Thoracic aorta endothelial cell (primary cell): ENCODE measurements at places on chromosomes 2 and 18. TPM values are rescaled to one million over a fixed set of nuclear protein-coding genes. Genes with fewer than 3 reads are reported as not detected.

LONRF2 gene
- under 0.01 TPM in 1 of 2 replicates, not detected in the other for total RNA-seq

C2orf80 gene
- total RNA-seq, result not detected in 2 replicates

OXER1 gene
- total RNA-seq, result not detected in 2 replicates

SLC9A2 gene
- total RNA-seq, result under 0.01 TPM in 1 of 2 replicates, not detected in the other

RUFY4 gene
- not detected in 2 replicates for total RNA-seq

PROKR1 gene
- under 0.01 TPM in 1 of 2 replicates, not detected in the other for total RNA-seq

RESP18 gene
- not detected in 2 replicates for total RNA-seq

SP110 gene
- total RNA-seq, result 10.0 and 12.1 TPM in 2 replicates

L3MBTL4 gene
- total RNA-seq, result under 0.01 and 0.57 TPM in 2 replicates

GPR45 gene
- not detected in 2 replicates for total RNA-seq

CD28 gene
- under 0.01 and 0.07 TPM in 2 replicates for total RNA-seq

RAD51AP2 gene
- total RNA-seq, result not detected in 2 replicates

PRKAG3 gene
- total RNA-seq, result not detected in 2 replicates

CYP20A1 gene
- 43.1 and 50.0 TPM in 2 replicates for total RNA-seq

SMYD1 gene
- total RNA-seq, result not detected in 2 replicates

CETN1 gene
- total RNA-seq, result not detected in 2 replicates

ESPNL gene
- under 0.01 TPM in 1 of 2 replicates, not detected in the other for total RNA-seq

ADD2 gene
- 7.3 and 8.4 TPM in 2 replicates for total RNA-seq

DRC1 gene
- total RNA-seq, result not detected in 2 replicates

TBC1D8 gene
- total RNA-seq, result 60.9 and 62.6 TPM in 2 replicates

SKOR2 gene
- total RNA-seq, result not detected in 2 replicates

ANKRD36B gene
- total RNA-seq, result 111 and 222 TPM in 2 replicates

BCL11A gene
- total RNA-seq, result 0.27 TPM in 1 of 2 replicates, not detected in the other

TGIF1 gene
- total RNA-seq, result 99.7 and 103 TPM in 2 replicates

LINC00305 gene
- not detected in 2 replicates for total RNA-seq

CPLX4 gene
- not detected in 2 replicates for total RNA-seq

FLACC1 gene
- 0.93 and 2.3 TPM in 2 replicates for total RNA-seq

COL4A4 gene
- 0.29 and 0.93 TPM in 2 replicates for total RNA-seq

DSC2 gene
- 0.14 TPM in 1 of 2 replicates, not detected in the other for total RNA-seq

UGT1A3 gene
- total RNA-seq, result not detected in 2 replicates

UPP2 gene
- not detected in 2 replicates for total RNA-seq

SP5 gene
- not detected in 2 replicates for total RNA-seq

EGR4 gene
- not detected in 2 replicates for total RNA-seq

DSEL gene
- total RNA-seq, result 8.4 and 14.6 TPM in 2 replicates

C2orf78 gene
- total RNA-seq, result not detected in 2 replicates

SCYGR3 gene
- not detected in 2 replicates for total RNA-seq

FAM124B gene
- 94.2 and 125 TPM in 2 replicates for total RNA-seq

TRIM43B gene
- not detected in 2 replicates for total RNA-seq

LOXHD1 gene
- not detected in 2 replicates for total RNA-seq

TMEM247 gene
- total RNA-seq, result not detected in 2 replicates

ACKR3 gene
- 12.4 and 14.8 TPM in 2 replicates for total RNA-seq

EFR3B gene
- total RNA-seq, result 0.13 and 0.22 TPM in 2 replicates

DYSF gene
- 122 and 135 TPM in 2 replicates for total RNA-seq

GCG gene
- not detected in 2 replicates for total RNA-seq

ZNF521 gene
- 181 and 194 TPM in 2 replicates for total RNA-seq

NEU4 gene
- not detected in 2 replicates for total RNA-seq

ASB18 gene
- total RNA-seq, result not detected in 2 replicates

PLB1 gene
- total RNA-seq, result 0.50 and 0.53 TPM in 2 replicates

TUBA4B gene
- total RNA-seq, result not detected in 2 replicates

PDE6D gene
- total RNA-seq, result 27.5 and 36.0 TPM in 2 replicates

VIT gene
- total RNA-seq, result 1.7 and 2.2 TPM in 2 replicates

TGFBRAP1 gene
- 40.0 and 41.6 TPM in 2 replicates for total RNA-seq

C1QL2 gene
- total RNA-seq, result not detected in 2 replicates

POTEC gene
- not detected in 2 replicates for total RNA-seq

NUP35 gene
- total RNA-seq, result 28.3 and 32.9 TPM in 2 replicates

AKAIN1 gene
- total RNA-seq, result not detected in 2 replicates

SH3YL1 gene
- total RNA-seq, result 37.3 and 41.6 TPM in 2 replicates

CD226 gene
- 0.53 and 0.65 TPM in 2 replicates for total RNA-seq
